Peyer's patch (tissue), 4 donors: ENCODE measurements at places on chromosomes 7 and 10. TPM values are rescaled to one million over a fixed set of nuclear protein-coding genes. Genes with fewer than 3 reads are reported as not detected.

The PALD1 gene
- total RNA-seq, result 3.8 TPM

The PNLIPRP2 gene
- total RNA-seq, result 161 TPM

The TMEM72 gene
- total RNA-seq, result not detected

The CRPPA gene
- 0.67 TPM for total RNA-seq

The FAM237B gene
- total RNA-seq, result not detected

The TAS2R41 gene
- not detected for total RNA-seq

The TEX47 gene
- total RNA-seq, result not detected

The TMEM229A gene
- total RNA-seq, result 10.6 TPM

The FAM241B gene
- total RNA-seq, result 2.4 TPM

The DNAJB6 gene
- 47.1 TPM for total RNA-seq

The CDK1 gene
- total RNA-seq, result 19.8 TPM

The MTURN gene
- total RNA-seq, result 13.5 TPM

The SPAG6 gene
- not detected for total RNA-seq

The REEP3 gene
- 47.2 TPM for total RNA-seq

The NRP1 gene
- 17.7 TPM for total RNA-seq

The TMEM178B gene
- total RNA-seq, result 0.13 TPM

The PHYHIPL gene
- total RNA-seq, result 11.6 TPM

The RPEL1 gene
- total RNA-seq, result 0.88 TPM

The MMP21 gene
- 2.5 TPM for total RNA-seq

The TRIP6 gene
- total RNA-seq, result 14.6 TPM

The AGAP5 gene
- total RNA-seq, result 23.3 TPM

The NRCAM gene
- total RNA-seq, result 1.1 TPM

The PDE6C gene
- not detected for total RNA-seq

The XRCC2 gene
- total RNA-seq, result 10.7 TPM

The ING3 gene
- 23.3 TPM for total RNA-seq

The ERCC6 gene
- total RNA-seq, result 17.9 TPM

The SPDYE9 gene
- total RNA-seq, result not detected

The CNPY1 gene
- not detected for total RNA-seq

The ZNF716 gene
- not detected for total RNA-seq

The GARIN1A gene
- total RNA-seq, result 3.6 TPM

The ASB10 gene
- total RNA-seq, result not detected

The FXYD4 gene
- total RNA-seq, result not detected

The MINDY3 gene
- total RNA-seq, result 21.2 TPM

The TEX36 gene
- total RNA-seq, result not detected

The PHKG1 gene
- 3.7 TPM for total RNA-seq

The SLC16A12 gene
- not detected for total RNA-seq

The ADRA2A gene
- 11.6 TPM for total RNA-seq

The OPN1SW gene
- total RNA-seq, result not detected

The PLXNA4 gene
- total RNA-seq, result 3.5 TPM

The C10orf95 gene
- total RNA-seq, result 0.85 TPM

The SDK1 gene
- total RNA-seq, result 80.9 TPM

The TUBB8 gene
- total RNA-seq, result not detected

The PLEKHS1 gene
- 129 TPM for total RNA-seq

The TET1 gene
- total RNA-seq, result 3.3 TPM

The TACR2 gene
- 11.1 TPM for total RNA-seq

The CLDN15 gene
- 660 TPM for total RNA-seq

The STYXL1 gene
- total RNA-seq, result 14.2 TPM

The MYH16 gene
- not detected for total RNA-seq

The CPVL gene
- 6.3 TPM for total RNA-seq

The AEBP1 gene
- total RNA-seq, result 127 TPM

The SAP25 gene
- 2.5 TPM for total RNA-seq

The HOXA7 gene
- 11.8 TPM for total RNA-seq

The SHTN1 gene
- 59.7 TPM for total RNA-seq

The CCNJ gene
- 1.7 TPM for total RNA-seq

The FHIP2A gene
- 21.9 TPM for total RNA-seq

The SEMA3A gene
- total RNA-seq, result 4.3 TPM
